ENCODE measurements at places on chromosomes 4 and X.
A peak's percentile ranks its signal among the peaks of the same experiment; 100 is the strongest.

DNA sequence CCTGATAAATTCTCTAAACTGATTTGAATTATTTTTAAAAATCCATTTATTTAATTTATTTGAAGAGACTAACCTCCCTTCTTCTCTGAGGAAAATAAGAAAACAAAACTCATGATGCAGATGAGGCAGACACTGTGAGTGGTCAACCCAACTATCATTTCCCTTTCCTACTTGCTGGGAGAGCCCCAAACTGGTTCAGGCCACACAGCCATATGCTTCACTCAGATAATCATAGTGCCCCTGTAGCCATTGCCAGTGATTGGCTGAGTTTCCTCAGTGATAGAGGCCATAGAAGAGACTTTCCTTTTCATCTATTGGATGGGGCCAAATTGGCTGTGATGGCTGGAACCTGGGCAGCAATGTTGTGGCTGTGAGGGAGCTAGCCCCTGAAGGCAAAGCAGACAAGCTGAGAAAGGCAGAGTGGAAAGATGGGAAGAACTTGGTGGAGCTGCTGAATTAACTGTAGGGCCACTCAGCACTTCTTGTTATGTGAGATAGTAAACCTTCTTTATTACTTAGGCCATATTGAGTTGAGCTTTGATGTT is 49.8 kb downstream of the RAB33B start:
- no peak for DNase-seq

DNA sequence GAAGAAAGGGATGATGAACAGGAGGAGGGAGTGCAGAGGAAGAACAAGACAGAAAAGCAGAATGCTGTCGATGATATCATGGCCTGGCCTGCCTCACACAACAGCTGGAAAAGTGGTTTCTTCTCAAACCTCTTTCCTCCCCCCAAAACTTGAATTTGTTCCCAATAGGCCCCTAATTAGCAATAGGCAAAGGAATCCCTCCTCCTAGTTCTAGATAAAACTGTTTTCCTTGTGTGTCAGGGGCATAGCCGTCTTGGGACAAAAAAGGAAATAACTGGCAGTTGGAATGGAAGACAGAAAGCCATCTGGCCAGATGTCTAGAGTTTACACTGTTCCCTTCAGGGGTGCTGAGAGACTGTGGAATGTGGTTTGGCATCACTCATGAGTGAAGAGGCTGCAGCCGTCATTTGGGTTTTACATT is 177.8 kb upstream of the C1QTNF7 start:
- DNase-seq = no peak

DNA sequence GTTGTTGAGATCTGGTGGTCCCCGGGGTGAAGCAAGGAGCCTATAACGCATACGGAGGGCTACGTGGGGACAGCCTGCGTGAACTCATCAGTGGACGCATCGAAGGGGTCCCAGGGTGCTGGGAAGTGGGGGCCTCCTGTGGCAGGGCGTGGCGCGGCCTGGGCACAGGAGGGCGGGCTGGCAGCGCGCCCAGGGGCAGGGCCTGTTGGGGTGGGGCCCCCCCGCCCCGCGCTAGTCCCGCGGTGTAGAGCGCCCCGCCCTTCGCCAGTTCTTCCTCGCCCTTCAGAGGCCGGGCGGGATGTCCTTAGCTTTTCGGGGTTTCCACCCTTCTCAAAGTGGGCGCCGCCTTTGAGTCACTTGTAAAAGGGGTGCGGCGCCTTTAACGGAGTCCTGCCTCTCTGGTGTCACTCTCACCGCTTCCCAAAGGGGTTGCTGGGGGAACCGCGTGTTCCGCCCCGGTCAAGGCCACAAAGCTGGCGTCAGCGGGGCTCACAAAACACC is 632 bp downstream of the PLP2 start:
- DNase-seq = peak; percentile 33

- no peak for DNase-seq
Measured at GRCh38 chr4:74527049-74527448, 82.1 kb downstream of the AREG start.

GRCh38 chr4:72449705-72450104 is 119.3 kb downstream of the ADAMTS3 start:
- DNase-seq = no peak

DNA sequence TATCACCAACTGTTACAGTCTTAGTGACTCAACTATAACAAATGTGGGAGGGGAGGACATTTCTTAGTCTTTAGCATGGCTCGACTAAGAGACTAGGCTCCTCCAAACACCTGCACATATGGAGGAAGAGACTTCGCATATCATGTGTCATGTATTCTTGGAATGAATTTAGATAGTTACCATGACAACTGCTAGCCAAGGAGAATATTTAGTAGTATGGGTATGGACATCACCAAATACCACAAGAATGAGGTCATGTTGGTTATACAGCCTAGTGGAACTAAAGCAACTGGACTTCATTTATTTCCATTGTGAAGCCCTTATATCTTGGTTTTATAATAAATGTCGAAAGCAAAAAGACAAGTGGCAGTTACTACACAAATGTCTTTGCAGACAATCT is 512.3 kb downstream of the CFAP47 start:
- DNase-seq = no peak

GRCh38 chrX:107669885-107670628 is 41.7 kb downstream of the PRPS1 start:
- DNase-seq = no peak

DNA sequence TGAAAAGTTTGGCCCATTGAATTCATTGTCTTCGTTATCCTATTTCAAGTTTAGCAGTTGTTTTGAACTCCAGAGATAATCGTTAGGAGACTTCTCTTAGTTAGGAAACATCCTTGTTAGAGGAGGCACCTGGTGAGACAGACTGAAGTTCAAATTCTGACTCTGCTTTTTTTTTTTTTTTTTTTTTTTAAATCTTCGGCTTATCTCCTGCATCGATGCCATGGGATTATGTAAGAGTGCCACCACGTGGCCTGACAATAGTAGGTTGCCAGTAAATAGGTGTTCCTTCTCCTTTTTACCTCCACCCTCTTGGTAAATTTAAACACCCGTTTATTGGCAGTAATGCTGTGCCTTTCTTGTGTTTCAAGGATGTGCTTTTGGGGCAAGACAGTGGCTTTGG is 149.3 kb downstream of the SOWAHB start:
- DNase-seq = no peak

DNA sequence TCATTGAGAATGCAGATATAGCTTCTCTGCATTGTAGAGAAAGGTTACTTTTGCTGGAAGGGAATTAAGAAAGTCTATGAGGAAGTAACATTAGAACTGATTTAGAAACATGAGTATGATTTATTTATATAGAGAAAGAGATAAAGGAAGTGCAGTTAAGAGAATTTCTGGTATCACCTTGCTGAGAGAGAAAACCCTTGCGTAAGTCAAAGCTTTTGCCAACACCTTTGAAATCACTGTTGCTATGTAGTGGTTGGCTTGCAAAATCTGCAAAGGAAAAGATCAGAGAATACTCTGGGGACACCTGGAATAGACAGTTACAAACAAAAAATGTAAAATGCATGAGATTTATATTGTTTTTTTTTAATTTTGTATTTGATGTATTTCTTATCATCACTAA is 137.3 kb upstream of the RXFP1 start:
- DNase-seq = no peak

- peak; percentile 39 for DNase-seq
Measured at GRCh38 chr4:39976945-39977488, 694 bp downstream of the PDS5A start.

DNA sequence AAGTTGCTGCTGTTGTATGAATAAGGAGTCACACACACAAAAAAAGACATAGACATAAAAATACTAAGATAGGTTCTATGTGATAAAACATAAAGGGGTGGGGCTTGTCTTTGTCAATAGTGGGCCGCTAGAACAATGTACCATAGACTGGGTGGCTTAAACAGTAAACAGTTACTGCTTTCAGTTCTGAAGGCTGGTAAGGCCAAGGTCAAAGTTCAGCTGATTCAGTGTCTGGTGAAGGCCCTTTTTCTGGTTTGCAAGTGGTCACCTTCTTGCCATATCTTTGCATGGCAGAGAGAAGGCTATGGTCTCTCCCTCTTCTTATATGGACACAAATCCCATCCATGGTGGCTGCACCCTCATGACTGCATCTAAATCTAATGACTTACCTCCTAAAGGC is 1980.7 kb downstream of the PCDH7 start:
- no peak for DNase-seq

DNA sequence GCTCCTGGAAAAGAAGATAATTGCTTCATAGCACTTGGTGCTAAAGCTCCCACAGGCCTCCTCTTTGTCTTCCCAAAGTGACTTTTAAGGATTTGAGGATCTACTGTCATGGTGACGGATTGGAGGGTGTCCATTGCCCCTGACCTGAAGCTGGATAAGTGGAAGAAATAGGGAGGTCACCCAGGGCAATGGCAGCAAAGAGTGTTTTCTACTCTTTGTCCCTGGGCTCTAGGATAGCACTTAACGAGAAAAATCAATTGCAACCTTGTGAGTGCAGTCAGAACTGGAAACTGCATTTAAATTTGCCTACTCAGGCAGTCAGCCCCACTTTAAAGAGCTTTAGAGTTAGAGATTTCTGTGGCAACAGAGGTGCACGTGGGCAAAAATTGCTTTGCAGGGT is 43.7 kb upstream of the XK start:
- no peak for DNase-seq

- DNase-seq = no peak
Measured at GRCh38 chrX:23844502-23845138, 61.6 kb downstream of the SAT1 start.

- no peak for DNase-seq
Measured at GRCh38 chrX:68365341-68365740, 68.0 kb downstream of the OPHN1 start.

DNA sequence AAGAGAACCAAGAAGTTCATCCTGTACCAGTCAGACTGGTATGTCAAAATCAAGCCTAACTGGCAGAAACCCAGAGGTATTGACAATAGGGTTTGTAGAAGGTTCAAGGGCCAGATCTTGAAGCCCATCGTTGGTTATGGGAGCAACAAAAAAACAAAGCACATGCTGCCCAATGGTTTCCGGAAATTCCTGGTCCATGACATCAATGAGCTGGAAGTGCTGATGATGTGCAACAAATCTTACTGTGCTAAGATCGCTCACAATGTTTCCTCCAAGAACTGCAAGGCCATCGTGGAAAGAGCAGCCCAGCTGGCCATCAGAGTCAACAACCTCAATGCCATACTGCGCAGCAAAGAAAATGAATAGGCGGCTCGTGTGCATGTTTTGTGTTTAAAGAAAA is 172.7 kb upstream of the MED14 start:
- no peak for DNase-seq

- no peak for DNase-seq
Measured at GRCh38 chr4:158996669-158997074, 106.2 kb upstream of the RAPGEF2 start.

DNA sequence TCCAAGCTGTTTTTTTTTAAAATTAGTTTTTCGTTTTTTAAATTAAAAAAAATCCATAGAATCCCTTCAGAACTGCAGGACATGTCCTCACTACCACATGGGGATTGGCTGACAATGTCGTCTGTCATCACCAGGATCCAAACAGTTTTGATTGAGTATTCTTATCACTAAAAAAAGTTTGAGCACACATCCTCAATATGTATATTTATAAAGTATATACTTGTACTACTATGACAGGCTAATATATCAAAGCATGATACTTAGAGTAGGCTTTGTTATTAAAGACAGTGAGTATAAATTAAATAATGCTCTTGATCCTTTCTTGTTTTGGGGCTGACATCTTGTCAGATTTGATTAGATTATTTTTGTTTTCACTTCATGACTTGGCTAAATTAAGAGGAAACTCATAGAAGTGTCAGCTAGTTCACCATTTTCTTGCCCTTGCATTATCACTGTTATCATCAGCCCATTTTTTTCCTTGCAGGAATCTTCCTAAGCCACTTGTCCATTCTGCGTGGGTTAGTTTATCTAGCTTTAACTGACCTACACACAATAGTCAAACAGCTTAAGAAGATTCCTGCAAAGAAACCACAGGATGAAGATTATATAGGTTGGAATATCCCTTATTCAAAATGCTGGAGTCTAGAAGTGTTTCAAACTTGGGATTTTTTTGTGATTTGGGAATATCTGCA is 92.8 kb downstream of the AMMECR1 start:
- no peak for DNase-seq

DNA sequence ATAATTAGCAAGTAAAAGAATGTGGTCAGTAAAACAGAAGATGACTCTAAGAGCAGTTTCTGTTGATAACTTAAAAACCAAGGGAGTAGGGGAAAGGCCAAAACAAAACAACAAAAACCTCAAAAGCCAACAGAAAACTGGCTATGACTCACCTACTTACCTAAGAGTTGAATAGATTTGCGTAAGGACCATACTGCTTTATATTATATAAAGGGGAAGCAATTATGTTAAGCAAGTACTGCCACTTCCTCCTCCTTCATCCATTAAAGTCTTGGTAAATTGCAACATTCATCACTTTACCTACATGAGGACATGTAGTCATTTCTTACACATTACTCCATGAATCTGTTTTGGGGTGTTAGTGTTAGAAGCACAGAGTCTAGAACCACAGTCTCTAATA is 85.9 kb upstream of the FAM47A start:
- no peak for DNase-seq

DNA sequence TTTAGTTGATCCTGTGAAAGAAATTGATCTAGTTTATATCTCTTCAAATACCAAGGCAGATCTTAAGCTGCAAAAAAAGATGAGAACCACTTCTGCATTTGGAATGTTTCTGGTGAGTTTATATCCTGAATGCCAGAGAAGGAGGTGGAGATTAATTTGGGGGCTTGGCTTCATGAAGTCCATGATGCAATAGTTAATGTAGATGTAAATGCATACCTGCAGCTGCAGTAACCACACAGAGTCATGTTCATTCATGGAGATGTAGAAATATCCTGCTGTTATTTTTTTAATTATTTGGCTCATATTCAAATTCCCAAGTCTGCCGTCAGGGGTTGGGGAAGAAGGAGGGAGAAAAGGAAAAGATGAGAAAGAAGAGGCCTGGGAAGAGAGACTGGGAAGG is at the start of gene SULT1E1:
Gene SULT1E1, minus strand, starts transcription at position 94 of the 400 bp plus-strand sequence. CDS start 2,501 bp downstream, outside the sequence.
- no peak for DNase-seq

DNA sequence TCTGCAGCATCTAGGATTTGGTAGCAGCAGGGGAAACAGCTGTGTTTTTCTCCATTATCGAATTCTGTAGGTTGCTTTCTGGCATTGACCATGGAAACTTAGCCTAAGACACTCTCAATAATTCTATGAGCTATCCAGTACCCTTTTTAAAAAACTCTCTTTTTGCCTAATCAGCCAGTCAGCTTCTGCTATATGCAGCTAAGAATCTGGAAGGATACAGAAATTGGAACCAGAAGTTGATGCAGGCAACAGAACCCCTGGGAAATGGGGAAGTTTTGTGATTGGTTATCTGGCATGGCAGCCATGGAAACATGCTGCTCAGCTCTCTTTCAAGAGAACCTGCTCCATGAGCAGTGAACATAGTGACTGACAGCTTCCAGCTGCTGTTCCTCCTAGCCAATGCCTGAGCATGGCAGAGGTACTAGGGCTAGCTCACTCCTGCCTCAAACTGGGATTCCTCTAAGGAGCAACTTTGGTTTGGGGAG is 417.6 kb upstream of the MAOA start:
- no peak for DNase-seq

- no peak for DNase-seq
Measured at GRCh38 chr4:128310266-128310697, 22.7 kb upstream of the PGRMC2 start.

GRCh38 chrX:16113978-16114565 is 9.3 kb upstream of the GRPR start:
- DNase-seq = no peak

GRCh38 chr4:79048878-79049277 is 109.6 kb upstream of the PAQR3 start:
- no peak for DNase-seq

- DNase-seq = no peak
Measured at GRCh38 chrX:97616883-97617530, 733.3 kb downstream of the RPA4 start.

GRCh38 chrX:21398426-21398825 is 24.2 kb downstream of the CNKSR2 start:
- no peak for DNase-seq

Data from T-cell (primary cell).